ENCODE measurements at places on chromosomes 16 and 17.

DNA sequence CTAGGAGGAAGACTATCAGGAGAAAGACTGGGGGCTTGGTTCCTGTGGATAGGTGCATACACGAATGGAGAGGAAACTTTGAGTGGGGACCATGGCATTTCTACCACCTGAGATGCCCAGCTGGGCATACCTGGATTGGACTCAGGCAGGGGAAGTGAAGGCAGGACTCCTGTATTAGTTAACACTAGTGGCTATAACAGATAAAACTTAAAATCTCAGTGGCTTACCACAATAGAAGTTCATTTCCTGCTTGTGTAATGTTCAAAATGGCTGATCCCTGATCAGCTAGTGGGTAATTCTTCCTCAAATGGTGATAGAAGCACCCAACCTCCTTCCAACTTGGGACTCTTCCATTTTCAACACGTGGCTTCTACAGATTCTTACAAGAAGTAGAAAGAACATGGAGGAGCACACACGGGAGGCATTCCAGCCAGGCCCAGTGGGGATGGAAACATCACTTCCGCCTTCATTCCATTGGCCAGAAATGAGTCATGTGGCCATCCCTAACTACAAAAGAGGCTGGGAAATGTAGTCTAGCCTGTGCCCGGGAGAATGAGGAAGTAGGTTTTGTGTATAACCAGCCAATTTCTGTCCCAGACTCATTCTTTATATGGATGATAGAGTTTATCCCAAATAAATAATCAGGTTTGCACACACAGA lies 112.1 kb downstream of the UTP18 start:
- DNase-seq = peak; percentile 30

DNA sequence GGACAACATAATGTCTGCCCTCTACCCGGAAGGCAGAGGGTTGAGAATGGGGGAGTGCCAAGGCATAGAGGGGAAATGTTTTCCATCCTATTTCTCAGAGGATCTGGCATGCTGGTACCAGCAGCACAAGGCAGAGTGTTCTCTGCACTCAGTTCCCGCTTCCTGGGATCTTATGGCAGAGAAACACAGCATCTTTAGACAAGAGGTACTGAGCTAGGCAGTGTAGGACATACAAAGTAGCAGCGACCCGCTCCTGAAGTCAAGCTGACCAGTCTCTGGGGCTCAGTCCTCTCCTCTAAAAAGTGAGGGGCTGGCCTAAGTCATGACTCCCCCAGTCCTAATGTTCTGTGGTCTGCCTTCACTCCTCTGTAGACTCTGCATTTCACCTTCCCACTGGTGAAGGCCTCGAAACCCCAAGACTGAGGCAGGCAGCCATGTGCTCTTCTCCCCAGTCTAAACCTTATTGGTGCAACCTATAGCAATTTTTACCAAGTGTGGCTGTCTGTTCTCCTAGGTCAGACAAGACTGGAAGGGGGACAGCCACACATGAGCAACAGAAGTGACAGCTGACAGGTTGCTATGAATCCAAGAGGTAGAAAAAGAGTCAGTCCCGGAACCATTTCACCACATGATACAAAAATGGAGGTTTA lies 11.3 kb upstream of the TSPOAP1 start:
- no peak for DNase-seq

- no peak for DNase-seq
These were observed 17.1 kb downstream of the ATP1B2 start for GRCh38 chr17:7667656-7668406.

DNA sequence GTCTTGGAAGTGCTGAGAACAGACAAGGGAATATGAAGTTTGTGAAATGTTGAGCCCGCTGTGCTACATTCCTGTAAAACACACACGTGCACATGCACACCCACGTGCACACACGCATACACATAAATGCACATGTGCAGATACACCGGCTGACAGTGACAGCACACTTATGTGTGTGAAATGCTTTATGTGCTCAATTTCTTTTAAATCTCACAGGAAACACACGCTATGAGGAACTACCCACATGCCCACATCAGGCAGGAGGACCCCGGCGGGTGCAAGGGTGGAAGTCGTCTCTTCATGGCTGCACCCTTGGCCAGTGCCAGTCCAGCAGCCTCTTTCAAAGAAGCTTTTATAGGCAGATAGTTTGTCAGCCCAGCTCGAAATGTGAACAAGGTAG lies 561 bp upstream of the WFDC1 start:
- no peak for DNase-seq

- DNase-seq = no peak
These were observed 18.5 kb upstream of the CPD start for GRCh38 chr17:30360086-30360808.

DNA sequence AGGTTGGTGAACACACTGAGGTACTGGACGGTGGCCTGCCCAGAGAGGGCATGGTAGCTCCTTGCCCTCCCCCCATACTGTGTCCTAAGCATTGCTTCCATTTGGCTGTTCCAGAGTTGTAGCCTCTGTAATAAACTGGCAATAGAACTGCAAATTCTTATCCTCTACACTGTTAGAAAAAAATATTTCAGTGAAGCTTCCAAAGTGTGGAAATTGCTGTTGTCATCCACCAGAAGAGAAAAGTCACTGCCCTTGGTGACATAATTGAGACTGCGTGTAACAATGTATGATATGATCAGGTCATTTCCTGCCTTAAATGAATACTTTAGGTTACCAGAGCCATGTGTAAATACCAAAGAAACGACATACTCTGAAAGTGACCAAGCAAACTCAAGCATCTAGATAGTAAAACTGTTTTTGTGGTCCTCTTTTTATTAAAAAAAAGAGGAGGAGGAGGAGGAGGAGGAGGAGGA lies 65.9 kb downstream of the CEP95 start:
- DNase-seq = peak; percentile 45

DNA sequence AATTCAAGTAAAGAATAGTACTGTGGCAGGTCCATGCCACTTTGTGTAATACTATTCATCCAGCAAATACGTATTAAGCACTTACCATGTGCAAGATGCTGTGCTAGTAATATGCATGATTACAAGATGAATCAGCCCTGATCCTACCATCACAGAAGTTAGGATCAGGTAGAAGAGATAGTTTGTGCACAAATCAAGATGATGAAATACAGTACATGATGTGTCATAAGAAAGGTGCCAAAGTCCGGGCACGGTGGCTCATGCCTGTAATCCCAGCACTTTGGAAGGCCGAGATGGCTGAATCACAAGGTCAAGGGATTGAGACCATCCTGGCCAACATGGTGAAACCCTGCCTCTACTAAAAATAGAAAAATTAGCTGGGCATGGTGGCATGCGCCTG lies 10.9 kb downstream of the COG4 start:
- peak; percentile 88 for DNase-seq

DNA sequence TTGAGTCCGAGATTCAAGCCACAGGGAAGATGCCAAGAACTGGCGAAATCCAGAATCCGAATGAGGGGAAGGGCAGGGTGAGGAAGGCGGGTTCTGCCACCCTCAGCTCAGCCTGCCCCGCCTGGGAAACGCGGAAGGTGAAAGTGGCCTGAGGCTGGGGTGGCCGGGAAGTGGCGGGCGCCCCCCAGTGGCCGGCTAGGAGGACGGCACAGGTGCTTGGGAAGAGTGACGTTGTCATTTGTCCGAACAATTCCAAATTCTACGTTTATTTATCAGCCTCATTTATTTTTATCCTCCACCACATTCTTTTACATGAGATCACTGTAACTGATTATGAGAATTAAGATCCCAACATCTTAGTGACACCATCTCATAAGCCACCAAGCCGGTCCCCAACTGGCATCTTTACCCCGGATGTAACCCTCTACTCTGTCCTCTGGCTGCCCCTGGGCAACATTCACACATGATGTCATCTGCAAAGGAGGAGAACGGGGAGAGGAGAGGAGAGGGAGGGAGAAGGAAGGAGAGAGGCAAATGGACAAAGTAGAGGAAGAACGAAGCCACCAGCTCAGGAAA lies 21.3 kb downstream of the SRCIN1 start:
- no peak for DNase-seq

DNA sequence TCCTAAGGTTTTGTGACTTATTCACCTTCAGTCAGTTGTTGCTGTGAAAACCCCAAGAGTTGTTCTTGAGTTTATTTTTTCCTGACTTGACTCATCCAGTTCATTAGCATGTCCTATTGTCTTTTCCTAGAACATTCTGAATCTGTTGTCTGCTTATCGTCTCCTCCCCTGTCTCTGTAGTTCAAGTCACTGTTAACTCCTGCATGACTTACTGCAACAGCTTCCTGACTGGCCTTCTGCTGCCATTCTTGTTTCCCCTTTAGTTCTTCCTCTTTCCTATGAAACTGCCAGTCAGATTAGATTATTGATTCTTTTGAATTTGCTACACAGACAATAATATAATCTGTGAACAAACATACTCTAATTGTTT lies 161.5 kb downstream of the FTO start:
- no peak for DNase-seq

- no peak for DNase-seq
These were observed 24.9 kb upstream of the ADAMTS18 start for GRCh38 chr16:77459534-77460254.

GRCh38 chr16:23324727-23325126 lies 22.6 kb downstream of the SCNN1B start:
- DNase-seq = no peak

GRCh38 chr16:83967838-83968305 lies at the start of gene NECAB2:
Gene NECAB2 (plus strand): TSS chr16:83968244. CDS start chr16:83968649, 405 bp downstream.
- DNase-seq = no peak

DNA sequence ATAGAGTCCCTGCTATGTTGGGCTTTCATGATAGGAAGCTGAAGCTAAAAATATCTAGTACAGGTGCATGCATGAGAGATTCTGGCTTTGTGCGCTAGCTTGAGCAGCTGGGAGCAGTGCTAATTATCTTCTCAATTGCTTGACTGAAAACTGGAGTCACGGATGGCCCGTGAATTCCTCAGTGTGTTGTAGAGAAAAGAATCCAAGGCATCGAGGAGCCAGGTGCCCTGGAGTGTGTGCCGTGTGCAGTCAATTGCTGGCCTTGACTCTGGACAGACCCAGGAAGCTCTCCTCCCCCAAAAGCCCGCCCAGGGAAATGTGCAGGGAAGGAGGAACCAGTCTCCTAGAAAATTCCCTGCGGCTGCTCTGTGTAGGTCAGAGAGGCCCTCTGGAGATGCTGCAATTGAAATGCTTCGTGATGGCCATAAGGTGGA lies 14.2 kb downstream of the LGALS3BP start:
- no peak for DNase-seq

DNA sequence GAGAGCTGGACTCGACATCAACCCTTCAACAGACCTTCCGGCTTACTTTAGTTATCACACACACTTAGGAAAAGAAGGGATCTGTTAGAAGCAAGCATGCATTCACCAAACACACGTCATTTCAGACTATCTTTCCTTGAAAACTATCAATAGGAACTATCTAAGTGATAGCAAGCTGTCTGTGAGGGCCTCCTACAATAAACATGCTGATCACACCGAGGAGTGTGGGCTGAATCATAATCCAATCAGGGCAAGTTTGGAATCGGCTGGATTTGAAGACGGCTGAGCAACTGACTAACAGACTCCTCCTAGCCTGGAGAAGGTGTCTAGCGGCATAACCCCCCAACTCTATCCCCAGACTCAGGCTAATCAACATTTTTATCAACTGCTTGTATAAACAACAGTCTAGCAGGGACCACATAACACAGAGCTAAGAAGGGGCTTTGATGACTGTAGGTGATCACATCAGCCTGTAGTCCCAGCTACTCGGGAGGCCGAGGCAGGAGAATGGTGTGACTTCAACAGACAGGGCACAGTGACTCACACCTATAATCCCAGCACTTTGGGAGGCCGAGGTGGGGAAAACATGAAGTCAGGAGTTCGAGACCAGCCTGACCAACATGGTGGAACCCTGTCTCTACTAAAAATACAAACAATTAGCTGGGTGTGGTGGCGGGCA lies 14.1 kb downstream of the NXN start:
- no peak for DNase-seq
